Naive thymus-derived CD8-positive, alpha-beta T cell (primary cell): ENCODE measurements at places on chromosomes 5 and 9.

- no peak for DNase-seq
These were observed 1.1 kb upstream of the FOXB2 start for GRCh38 chr9:77018058-77018968.

- DNase-seq, result no peak
These were observed 101.8 kb downstream of the ESM1 start for GRCh38 chr5:54883374-54884194.

DNA sequence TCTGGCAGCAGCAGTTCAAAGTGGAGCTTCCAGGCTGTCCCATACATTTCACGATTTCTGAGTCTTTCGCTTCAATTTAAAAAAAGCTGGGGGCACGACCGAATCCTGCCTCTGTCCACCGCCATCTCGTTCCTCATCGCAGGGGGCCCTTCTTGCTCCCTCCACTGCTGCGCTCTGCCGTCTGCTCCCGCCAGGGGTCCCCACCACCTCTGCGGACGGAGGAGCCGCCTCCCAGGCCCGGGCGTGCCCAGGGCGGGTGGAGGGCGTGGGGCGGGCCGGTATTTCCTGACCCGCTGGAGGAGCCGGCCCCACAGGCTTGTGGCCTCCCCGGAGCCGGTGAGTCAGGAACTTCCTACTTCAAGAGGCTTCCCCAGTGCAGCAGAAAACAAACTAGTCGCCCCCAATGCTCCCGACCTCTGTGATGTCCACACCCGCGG is 50.4 kb downstream of the USP20 start:
- peak; percentile 86 for DNase-seq

DNA sequence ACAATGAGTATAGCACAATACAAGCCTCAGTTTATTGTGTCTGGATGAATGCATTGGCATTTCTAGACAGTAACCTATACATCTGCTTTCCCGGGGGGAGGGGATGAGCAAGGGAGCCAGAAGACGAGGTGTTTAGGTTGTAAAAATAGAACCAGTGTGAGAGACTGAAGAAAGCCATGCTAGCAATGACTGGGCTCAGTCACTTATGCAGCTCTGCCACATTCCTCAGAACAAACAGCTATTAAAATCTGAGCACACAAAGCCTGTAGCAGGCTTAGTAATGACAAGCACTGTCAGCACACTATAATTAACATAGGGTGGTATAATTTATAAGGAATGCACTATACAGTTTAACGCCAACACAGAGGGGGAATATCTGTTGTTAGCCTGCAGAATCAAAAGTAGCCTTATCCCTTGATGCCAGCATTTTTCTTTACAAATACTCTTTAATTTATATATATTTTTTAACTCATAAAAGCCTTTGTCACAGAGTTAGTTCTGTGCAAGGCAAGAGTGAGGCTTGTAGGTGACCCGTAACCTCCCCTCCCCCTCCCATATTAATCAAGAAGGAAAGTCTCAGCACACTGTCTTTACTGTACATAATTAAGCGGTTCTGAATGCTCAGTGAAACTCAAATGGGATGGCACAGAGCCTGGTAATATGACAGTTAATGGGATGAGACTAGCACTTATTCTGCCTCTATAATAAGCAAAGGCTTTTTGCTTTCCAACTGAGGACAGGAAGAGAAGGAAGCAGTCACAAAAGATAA is 295.4 kb downstream of the CSNK1G3 start:
- DNase-seq, result no peak

- no peak for DNase-seq
These were observed 6.9 kb upstream of the BARX1 start for GRCh38 chr9:93962017-93962416.
